GM04504 (cell line): ENCODE measurements at places on chromosomes 3 and 15.

GRCh38 chr15:65081758-65082157 is 5.2 kb downstream of the KBTBD13 start:
- no peak for DNase-seq

DNA sequence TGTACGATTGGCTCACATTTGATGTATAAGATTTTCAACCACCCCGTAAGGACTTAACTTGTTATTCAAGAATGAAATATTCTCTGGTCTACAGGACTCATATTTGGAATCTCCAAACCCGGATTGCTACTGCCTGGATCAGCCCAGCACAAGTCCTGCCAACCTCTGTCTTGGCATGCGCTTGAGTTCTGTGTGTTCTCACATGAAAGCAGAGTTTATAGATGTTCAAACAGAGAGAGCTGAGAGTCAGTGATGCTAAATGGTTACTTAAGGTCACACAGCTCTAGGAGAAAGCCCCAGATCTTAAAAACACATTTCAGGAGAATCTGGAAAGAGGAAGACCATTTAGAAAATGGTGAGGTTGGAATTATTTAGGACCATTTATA is 268.0 kb upstream of the TBL1XR1 start:
- no peak for DNase-seq

GRCh38 chr15:82647835-82648256 is 683 bp upstream of the CPEB1 start:
- DNase-seq, result no peak

- no peak for DNase-seq
Measured at GRCh38 chr3:111737047-111737705, 121.9 kb upstream of the PHLDB2 start.

DNA sequence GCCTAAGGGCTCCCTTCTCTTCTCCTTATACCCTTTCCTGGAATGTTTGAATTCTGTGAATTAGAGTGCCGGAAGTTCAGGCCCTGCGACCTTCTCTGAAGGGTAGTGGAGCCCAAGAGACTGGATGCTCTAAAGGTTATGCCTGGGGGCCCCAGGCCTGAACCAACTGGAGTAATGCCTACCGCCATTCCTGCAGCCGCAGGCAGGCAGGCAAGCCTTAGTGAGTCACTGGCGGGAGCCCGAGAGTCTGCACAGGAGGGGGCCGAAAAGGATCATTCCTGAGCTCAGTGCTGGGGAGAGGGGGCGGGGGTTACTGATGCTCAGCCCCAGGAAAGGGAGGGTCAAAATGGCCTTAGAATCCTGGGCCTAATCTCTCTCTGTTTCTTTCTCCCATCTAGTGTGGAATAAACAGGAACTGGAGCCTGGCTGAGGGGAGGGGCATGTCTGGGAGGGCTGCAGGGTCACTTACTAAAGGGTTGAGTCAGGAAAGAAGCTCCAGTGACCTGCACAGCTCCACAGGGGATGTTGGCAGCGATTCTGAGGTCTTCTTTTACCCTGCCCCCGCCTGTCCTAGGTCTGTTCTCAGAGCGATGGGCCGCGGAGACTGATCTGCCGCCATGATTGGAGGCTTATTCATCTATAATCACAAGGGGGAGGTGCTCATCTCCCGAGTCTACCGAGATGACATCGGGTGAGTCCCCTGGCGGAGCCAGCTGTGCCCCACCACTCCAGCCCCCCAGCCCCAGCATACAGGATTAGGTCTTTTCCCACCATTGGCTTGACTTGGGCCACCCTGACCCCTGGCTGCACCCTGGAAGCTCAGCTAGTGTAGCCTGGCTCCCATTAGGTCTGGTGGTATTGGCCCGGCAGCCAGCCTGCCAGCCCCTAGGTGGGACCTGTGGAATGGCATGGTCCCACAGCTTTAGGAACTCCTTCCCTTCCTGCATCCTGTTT is 2.0 kb downstream of the AP2M1 start:
- DNase-seq, result peak; percentile 82

DNA sequence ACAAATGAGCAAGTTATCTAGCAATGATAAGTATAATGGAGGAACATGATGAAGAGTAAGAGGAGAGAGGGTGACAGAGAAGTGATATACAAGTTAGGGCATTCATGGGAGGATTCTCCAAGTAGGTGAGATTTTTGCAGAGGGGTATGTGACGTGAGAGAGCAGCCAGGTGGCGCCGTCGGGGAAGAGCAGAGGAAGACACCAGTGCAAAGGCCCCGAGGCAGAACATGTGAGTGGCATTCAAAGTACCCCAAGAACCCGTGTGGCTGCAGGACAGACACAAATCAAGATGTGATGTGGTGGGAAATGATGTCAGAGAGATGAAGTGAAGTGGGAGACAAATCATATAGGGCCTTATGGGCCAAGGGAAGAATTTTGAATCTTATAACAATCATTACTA is 81.8 kb upstream of the GRM7 start:
- no peak for DNase-seq

DNA sequence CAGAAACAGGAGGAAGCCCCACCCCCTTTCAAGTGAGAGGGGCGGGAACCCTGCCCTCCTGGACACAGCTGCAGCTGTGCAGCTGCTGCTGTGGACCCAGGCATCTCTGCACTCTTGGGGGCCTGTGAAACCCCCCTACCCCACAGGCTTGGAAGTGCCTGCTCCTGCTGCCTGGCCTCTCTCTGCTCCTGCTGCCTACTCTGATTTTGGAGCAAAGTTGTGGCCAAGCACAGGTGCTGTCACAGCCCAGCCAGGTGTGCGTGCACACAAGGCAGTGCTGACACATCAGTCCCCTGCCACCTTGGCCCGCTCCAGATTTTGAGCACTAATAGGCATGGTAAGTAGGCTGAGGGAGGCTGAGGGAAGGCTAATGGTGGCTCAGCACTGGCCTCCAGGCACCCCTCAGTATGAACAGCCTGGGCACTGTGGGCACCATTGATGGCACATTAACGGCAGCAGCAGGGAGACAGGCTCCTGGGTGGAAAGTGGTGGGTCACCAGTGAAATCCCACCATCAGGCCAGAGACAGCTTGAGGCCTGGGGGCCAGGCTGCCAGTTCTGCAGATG is 890.9 kb downstream of the GBE1 start:
- no peak for DNase-seq

- DNase-seq, result no peak
Measured at GRCh38 chr3:169234618-169235017, 428.9 kb downstream of the MECOM start.

- peak; percentile 89 for DNase-seq
Measured at GRCh38 chr3:195210266-195210973, 60.5 kb downstream of the XXYLT1 start.

GRCh38 chr3:182487143-182487542 is 306.2 kb upstream of the ATP11B start:
- DNase-seq, result no peak

DNA sequence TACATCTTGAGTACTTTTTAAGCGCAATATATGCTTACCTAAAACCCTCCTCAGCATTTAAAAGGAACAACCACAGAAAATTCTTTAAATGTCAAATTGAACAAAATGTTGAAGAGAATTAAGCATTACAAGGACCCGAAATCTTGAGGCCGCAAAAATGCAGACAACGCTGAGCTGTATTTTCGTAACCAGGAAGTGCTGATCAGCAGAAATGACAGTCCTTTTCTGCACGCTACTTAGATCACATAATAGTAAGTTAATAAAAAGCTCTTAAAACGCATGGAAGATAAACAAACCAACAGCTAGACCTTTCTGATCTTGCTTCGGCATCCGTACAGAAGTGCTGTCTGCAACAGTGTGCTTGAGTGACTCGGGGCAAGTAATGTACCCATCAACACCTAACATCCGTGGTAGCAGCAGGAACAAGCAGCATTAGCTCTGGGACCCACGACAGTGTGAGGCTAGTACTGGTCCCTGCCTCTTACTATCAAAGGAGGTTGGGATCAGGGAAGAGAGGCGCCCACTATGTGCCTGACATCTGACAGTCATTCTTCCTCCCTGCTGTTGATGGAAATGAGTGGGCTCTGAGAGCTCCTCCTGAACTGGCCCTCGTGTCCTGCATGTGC is 1.8 kb upstream of the SSUH2 start:
- DNase-seq, result no peak

DNA sequence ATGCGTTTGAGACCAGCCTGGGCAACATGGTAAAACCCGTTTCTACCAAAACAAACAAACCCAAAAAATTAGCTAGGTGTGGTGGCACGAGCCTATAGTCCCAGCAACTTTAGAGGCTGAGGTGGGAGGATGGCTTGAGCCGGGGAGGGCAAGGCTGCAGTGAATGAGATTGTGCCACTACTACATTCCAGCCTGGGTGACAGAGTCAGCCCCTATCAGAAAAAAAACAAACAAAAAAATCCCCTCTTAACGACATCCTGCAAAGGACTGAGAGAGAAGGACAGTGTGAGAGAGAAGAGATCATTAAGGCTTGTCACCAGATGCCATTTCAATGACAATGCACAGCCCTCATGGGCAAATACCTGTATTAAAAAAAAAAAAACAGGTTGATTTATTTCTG is 266.7 kb upstream of the ATP10A start:
- no peak for DNase-seq

DNA sequence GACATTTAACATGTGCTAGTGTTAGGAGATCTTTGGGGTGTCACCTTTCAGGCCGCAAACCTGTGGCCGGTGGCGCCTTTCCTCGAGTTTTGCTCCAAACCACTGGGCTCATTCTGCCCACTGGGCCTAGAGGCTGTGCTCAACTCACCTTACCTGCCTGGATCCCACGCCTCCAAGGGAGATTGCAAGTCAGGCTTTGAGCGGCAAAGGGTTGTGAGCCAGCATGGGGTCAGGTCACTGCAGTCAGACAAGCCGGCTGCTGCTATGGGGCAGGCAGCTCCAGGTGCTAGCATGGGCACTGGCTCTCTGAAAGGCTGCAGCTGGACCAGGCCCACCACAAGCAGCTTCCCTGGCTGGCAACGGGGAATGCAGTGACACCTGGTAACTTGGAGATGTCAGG is 265.5 kb downstream of the ZBBX start:
- DNase-seq, result no peak

GRCh38 chr15:101679806-101680205 is 27.6 kb upstream of the TM2D3 start:
- no peak for DNase-seq

GRCh38 chr3:16506451-16506850 is 7.0 kb downstream of the RFTN1 start:
- no peak for DNase-seq

DNA sequence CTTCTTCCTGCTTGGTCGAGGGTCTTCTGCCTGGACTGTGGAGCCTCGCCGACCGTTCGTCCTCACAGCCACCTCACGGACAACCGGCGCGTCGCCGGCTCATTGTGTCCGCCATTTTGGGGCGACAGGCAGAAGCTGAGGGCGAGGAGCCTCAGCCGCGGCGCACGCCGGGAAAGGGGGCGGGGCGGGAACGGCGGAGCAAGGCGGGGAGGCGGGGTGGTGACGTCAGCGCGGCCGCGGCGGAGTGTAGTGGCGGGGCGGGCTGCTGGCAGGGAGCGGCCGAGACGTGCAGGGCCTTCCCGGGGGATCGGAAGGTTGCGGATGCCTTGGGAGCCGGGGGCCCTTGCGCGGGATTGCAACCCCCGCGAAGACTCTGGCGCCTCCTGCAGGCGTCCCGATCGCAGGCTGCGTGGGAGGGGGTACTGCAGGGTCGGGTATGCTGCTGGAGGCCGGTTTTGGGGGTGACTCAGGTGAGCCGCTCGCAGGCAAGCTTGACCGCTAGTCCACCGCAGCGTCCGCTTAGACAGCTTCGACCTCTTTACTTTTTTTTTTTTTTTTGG is at the start of gene WDR82:
TSS of gene WDR82 (minus strand) at position 140 of the 560 bp plus-strand sequence. CDS start 288 bp downstream, outside the sequence.
- peak; percentile 80 for DNase-seq

DNA sequence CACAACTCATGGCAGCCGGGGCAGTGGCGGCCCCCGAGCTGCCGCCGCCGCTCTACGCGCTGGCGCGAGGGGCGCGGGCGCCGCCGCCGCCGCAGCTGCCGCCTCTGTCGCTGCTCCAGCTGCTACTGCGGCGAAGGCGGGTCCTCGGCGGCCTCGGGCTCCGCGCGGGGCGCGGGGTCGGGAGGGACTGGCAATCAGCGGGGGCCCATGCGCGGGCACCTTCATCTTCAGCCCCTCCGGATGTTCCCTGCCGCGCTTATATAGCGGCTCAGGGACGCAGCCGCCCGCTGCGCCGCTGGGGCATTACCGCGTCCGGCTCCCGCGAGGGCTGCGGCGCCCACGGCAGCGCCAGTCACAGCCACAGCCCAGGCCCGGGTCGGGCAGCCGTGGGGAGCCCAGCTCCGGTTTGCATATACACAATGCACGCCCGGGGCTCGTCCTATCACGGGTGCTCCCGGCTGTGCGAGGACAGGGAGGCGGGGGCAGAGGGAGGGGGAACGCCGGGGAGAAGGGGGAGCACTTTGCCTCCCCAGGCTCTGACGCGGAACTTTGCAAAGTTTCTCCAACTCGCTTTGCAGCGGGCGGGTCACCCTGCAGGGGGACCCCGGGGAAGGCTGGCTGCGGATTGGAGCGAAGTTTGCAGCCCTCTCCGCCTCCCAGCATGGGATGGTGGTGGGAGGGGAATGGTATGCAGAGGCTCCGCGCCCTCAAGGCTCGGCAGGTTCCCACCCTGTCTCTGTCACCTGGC is at the start of gene VGLL3:
TSS of gene VGLL3 (minus strand) at position 416 of the 748 bp plus-strand sequence. CDS start at position 10, 406 bp downstream.
- peak; percentile 76 for DNase-seq

DNA sequence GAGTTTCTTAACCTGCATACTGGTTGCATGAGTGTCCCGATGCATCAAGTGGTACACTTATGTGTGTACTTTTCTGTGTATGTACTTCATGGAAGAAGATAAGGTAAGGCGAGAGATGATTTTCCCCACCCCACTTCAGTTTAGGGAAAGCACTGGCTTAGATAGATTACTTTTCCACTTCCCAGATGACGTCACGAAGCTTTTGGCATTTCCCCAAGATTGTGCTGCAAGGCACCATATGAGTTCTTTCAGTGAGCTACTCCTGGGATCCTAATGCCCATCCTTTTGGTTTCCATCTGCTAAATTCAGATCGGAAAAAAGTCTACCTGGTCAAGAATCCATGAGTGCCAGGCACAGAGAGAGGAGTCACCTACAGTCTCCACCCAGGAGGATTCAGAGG is 4.5 kb downstream of the IL17RB start:
- peak; percentile 16 for DNase-seq

DNA sequence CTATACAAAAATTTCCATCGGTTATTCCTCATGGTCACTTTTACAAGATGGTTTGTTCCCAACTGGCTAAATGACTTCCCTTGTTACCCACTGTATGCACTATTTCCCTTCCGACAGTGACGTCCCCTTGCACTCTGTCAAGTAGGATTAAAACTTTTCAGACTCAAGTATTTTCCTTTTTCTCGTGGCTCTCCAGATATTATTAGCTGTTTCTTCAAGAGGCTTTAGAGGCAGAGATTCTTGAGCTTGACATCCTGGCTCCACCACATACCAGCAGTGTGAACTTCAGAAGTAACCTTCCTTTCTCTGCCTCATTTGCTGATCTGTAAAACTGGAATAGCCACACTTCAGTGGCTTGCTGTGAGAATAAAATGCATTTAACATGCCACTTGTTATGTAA is 14.0 kb downstream of the CSNK1G1 start:
- no peak for DNase-seq
